ENCODE measurements at places on chromosomes 7 and 10.

GRCh38 chr10:123134343-123134914 lies 1.3 kb upstream of the HMX3 start:
- DNase-seq = peak; percentile 31

DNA sequence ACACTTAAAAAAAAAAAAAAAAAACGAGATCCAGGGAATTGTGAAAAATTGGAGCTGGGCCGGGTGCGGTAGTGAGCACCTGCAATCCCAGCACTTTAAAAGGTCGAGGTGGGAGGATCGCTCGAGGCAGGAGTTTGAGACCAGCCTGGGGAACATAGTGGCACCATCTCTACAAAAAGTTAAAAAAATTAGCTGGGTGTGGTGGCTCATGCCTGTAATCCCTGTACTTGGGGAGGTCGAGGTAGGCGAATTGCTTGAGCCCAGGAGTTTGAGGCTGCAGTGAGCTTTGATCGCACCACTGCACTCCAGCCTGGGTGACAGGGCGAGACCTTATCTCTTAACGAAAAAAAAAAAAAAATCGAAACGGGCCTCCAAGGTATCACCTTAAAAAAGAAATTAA lies 2.0 kb downstream of the CLDN4 start:
- no peak for DNase-seq

DNA sequence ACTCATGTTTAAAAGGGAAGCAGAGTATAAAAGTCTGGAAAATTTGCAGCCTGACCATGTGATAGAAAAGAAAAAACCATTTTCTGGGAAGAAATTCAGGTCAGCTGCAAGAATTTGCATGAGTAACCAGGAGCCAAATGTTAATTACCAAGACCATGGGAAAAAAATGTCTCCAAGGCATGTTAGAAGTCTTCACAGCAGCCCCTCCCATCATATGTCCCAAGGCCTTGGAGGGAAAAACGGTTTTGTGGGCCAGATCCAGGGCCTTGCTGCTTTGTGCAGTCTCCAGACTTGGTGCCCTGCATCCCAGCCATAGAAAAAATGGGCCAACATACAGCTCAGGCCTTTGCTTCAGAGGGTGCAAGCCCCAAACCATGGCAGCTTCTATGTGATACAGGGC lies 1019.6 kb upstream of the SORCS1 start:
- no peak for DNase-seq

DNA sequence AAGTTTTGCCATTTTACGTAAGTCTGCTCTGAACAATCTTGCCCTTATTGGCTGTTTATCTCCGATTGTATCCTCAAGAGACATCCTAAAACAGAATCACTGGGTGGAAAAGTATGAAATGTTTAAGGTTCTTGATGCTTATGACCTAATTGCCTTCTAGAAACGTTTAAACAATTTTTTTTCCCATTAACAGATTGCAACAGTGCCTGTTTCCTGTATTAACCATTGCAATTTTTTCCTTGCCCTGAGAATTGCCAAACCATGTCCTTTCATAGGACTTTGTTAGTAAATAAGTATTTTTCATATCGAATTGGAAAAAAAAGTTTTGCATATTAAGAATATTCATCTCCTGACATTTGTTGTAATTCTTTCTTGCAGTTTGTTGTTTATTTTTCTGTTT lies 639.8 kb downstream of the INHBA start:
- DNase-seq = no peak

- DNase-seq = no peak
Measured at GRCh38 chr10:30072068-30072467, 12.7 kb upstream of the JCAD start.

DNA sequence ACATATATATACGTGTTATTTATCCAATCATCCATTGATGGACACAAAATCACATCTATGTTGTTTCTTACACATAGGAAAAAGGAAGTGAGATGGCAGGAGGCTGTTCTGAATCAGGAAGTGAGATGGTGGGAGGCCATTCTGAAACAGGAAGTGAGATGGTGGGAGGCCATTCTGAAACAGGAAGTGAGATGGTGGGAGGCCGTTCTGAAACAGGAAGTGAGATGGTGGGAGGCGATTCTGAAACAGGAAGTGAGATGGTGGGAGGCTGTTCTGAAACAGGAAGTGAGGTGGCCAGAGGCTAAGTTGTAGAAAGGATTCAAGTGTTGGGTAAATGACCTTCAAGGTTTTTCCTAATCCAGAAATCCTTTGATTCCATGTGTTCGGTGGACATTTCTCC lies 921.5 kb downstream of the TYW1 start:
- DNase-seq = no peak

DNA sequence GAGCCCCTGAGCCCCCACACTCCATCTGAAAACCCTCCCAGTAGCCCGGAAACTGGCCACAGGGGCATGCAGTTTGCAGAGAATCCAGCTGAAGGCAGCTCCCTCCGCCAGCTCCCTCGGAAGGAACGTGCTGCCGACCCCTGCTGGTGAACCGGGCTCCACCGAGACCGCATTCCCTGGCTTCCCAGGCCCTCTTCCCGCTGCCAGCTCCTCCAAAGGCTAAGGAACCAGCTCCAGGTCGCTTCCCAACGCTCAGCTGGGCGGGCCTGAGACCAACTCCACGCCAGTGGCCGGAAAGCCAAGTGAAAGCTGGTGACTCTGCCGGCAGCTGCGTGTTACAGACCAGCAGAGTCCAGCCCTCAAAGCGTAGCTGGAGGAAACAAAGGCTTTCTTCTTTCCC lies 35.8 kb downstream of the GPER1 start:
- DNase-seq = no peak

GRCh38 chr7:91628742-91629141 lies 251.8 kb downstream of the MTERF1 start:
- no peak for DNase-seq

DNA sequence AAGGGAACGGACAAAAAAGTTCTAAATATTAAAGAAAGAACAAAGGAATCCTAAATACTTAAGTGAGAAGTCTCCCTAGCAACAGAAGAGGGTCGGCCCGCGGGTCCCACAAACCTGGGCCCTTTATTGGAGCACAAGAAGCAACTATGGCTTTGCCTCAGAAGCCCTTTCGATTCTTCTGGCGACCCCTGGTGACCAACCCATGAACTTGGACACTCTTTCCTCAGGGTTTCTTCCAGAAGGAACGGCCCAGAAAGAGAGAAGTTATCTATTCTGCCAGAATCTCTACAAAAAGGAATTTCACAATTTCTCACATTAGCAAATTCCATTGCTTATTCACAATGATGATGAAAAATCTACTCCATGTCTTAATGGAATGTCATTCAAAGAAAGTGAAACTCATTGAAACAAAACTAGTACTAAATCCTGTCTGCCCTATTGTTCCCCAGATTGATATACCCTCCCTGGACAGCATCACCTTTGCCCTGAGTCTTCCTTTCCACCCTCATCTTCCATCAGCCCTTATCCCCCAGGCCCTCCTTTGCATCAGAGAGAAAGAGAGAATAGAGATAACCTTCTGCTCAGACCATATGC lies 43.7 kb downstream of the CPVL start:
- peak; percentile 24 for DNase-seq

GRCh38 chr10:86770412-86770960 lies 14.1 kb downstream of the BMPR1A start:
- no peak for DNase-seq

DNA sequence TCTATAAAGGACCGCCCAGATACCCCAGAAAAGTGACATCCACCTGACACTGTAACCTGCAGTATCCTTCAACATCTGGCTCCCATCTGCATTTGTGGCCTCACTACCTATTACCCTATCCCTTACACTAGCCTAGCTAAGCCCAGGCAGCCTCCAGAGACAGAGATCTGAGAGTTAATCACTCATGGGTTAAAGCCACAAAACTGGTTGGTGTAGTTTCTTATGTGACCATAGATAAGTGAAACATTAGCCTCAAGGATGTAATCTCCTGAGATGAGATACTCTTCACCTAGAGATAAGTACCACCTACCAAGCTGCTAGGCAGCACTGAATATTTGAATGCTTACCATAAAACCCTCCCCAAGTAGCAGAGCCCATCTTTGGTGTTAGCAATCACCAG lies 35.4 kb downstream of the CTTNBP2 start:
- no peak for DNase-seq

DNA sequence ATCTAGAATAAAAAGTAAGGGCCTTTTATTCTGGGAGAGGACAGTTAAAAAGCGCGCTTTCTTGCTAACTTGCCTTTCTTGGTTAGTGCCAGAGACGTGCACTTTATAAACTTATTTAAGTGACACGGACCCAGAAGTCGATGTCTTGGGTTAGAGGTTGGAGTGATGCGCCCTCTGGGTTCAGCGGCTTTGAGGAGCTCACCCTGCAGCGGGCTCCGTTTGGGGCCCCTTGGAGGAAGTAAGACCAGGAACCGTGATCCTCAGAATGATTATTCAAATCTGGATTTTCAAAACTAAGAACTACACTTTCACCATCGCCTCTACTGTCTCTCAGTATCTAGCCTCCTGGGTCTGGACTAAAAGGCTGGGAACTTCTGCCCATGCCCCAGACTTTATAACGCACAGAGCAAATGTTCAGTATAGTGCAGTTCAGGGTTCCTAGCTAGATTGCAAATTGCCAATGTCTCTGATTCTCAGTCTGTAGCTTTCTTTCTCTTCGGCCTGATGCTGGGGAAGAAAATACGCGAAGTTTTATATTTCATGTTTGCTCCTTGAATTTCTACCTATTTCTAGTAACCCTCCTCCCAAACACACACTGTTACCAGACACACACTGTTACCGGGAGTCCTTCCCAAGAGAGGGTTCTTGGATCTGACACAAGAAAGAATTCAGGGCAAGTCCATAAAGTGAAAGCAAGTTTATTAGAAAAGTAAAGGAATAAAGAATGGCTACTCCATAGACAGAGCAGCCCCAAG lies 18.6 kb upstream of the SMO start:
- no peak for DNase-seq

DNA sequence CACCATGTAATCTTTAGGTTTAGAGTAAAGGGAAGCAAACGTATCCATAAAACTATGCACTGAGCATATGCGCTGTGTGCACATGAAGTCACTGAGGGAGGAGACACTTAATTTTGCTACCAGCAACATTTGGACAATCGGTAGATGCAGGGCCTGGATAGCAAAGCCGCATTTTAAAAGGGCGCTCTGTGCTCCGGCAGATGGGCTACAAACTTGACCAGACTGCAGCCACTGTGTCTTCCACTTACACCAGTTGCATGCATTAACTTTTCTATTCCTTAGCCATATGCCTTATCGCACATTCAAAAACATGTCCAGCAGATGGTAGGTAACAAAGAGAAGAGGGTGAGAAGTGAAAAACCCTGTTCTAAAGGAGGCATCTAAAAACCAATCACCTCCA lies 18.3 kb downstream of the FAM171A1 start:
- DNase-seq = no peak

GRCh38 chr7:48046458-48046857 lies 11.1 kb downstream of the C7orf57 start:
- DNase-seq = peak; percentile 29

DNA sequence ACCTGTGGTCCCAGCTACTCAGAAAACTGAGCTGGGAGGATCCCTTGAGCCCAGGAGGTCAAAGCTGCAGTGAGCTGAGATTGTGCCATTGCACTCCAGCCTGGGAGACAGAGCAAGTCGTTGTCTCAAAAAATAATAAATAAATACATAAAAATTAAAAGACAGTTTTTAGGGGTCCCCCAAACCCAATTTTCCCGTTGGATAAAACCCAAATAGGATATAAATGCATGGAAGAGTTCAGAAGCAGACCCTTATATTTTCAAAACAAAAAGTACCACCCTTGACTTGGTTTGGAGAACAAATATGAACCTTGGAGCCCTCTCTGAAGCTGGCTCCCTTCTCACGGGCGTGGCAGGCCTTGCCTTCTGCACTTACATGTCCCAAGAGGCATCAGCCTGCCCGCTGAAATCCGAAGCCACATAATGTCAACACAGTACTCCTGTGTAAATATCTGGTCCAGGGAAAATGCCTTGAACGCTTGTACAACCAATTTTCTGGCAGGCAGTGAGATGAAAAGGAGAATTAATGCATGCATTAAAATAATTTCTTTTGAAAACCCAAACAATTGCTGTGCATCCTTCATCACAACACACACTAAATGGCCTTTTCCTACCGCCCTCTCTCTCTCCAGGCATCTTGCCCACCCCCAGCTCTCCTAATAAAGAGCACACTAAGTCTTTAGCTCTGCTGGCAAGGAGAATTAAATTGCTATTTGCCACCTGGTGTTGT lies 46.4 kb upstream of the PARD3 start:
- DNase-seq = no peak

DNA sequence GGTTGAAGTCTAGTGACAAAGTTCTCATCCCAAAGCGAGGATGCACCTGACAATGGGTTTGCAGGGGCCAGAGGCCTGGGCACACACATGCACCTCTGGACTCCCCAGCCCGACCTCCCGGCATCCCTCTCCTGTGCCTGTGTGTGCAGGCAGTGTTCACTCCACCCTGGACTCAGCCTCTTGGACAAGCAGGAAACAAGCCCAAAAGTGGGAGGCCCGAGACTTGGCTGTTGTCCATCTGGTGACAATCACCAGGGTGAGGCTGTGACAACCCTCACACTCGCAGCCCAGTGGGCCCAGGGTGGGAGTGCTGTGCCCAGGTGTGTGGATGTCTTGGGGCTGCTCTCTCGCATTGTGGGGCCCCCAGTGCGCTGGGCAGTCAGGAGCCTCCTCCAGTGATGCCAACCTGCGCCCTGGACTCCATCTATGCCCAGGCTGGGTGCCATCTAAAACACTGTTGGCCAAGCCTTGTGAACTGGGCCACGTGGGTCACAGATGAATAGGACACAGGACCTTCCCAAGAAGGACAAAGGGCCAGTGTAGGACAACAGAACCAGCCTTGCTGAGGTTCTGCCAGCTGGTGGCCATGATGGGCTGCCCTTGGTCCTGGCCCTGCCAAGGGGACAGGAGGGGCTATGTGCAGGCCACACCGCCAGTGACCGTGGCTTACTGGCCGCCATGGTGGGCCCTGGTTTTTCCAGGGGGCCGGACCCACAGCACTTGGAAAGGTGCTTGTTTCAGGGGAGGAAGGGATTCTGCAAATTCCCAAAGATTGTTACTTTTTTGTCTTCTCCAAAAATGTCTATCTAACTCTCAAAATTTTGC lies 144.3 kb downstream of the TCERG1L start:
- no peak for DNase-seq

DNA sequence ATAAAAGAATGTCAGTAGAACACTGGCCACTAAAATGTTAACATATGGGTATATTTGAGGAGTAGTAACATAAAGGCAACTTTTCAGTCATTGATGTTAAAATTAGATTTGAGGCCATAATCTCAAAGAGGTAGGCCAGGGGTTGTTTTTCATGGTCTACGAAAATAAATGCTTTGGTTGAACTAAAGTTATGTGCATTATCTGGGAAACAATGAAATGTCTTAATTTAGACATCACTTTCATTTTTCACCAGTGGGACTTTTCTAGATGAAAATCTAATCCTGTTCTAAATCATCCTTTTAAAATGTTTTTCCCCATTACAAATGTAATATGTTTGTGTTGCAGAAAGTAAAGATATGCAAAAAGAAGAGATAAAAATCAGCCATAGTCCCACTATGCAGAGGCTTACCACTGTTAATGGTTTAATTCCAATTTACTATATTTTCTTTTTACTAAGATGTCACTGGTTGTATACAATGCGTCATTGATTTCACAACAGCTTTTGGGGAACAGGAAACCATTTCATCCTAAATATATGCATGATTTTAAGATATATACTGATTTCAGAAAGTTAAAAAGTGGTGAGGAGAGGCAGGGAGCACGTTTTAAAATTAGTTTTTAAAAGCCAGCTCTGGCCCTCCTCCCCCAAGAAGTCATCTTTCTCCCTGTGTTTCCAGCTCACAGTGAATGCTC lies 64.3 kb downstream of the ARID5B start:
- no peak for DNase-seq

All from stimulated activated naive CD4-positive, alpha-beta T cell (primary cell).